ENCODE measurements at places on chromosomes 4 and X.

DNA sequence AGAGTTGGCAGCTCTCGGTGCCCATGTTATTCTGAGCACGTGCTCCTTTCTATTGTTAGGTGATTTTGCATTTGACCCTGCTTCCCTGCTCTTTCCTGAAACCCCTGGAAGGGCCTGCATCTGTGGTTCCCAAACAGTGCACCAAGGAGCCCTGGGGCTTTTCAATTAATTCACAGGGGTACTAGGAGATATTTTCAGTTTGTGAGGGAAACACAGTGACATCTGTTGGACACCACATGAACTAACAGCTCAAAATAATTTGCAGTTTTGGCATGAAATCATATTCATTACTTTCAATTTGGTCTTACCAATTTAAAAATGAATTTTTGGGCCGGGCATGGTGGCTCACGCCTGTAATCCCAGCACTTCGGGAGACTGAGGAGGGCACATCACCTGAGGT, 156.6 kb downstream of the GATB start:
- DNase-seq = no peak

GRCh38 chr4:155712846-155713245, 46.0 kb upstream of the GUCY1B1 start:
- DNase-seq = no peak

- peak; percentile 72 for DNase-seq
Measured at GRCh38 chrX:8841911-8842310, 40.7 kb upstream of the FAM9A start.

DNA sequence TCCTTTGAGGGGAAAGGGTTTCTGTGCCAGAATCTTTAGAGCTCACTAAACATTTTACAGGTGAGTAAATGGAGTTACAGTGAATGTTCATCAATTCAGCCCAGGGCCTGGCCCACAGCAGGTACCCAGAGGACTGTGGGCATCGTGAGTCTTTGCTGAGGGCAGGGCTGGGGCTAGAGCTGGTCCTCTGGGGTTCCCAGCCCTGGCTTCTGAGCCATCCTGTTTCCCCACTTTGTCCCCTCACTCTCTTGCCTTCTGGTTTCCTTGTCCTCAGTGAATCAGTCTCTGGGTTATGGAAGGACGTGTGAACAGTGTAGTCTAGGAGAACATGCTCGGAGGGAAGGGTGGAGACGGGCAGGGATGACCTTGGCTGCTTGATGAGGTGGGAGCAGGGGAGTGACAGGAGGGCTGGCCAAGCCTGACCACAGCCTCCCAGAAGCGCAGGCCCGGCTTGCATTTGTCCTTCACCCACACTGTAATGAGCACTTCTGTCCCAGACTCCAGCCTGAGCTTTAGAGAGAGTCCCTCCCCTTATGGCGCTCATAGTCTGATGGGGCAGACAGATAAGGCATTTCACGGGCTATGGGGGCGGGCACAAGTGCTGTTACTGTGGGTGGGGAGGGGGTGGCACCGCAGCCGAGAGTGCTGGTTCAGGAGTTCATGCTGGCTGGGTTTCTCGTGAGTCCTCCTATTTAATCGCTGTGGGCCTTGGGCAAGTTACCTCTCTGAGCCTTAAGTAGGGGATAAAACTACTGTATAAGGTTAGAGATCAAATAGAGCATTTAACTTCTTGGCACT, 17.3 kb downstream of the TBC1D14 start:
- DNase-seq = peak; percentile 61

- DNase-seq = peak; percentile 0
Measured at GRCh38 chrX:81779701-81780100, 577.8 kb downstream of the SH3BGRL start.

DNA sequence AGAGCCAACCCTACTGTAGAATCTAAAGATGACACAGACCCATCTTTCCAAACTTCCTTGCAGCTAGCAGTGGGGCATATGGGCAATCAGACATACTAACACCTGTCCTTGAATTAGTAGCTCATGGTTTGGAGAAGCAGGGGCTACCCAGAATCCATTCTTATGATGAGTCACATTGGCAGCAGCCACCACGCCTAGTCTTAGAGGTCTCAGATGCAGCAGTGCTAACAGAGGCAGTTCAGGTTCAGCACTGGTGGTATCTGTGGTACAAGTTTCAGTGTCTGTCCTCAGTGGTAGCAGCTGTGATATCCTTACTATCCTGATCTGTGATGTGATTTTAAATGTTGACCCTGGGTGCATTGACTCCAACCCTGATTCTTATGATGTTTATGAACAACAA, 68.1 kb downstream of the FRMPD4 start:
- DNase-seq = no peak
